ENCODE measurements at places on chromosomes 1 and 21.
A peak's percentile ranks its signal among the peaks of the same experiment; 100 is the strongest.

DNA sequence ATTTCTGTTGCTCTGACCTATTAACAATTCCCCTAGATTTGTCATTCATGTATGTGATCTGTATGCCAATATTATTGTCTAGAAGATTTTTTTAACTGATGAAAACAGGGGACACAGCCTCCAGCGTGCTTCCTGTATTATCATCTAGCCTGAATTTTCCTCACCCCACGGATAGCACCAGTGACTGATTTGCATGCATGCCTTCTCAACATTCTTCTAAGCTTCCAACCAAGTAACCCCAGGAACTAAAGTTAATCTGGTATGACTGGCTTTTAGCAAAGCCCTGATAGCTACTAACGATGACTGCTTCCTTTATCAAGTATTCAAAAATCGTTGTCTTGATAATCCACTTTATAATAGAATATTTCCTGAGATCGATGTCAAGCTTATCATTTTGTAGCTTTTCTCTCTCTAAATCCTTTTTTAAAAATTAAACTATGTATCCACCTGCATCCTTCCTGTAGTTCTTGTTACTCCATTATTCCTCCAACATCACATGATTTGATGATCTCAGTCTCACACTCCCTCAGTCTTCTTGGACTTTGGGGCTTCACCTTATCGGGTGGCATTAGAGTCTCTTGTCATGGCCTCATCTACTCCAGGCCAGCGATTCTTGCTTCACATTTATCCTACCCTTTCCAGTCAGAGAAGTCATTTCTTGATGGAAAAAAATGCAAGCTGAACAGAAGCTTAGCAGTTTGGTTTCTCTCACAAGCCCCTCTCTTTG lies 19.0 kb downstream of the BCAR3 start:
- peak; percentile 14 for DNase-seq

DNA sequence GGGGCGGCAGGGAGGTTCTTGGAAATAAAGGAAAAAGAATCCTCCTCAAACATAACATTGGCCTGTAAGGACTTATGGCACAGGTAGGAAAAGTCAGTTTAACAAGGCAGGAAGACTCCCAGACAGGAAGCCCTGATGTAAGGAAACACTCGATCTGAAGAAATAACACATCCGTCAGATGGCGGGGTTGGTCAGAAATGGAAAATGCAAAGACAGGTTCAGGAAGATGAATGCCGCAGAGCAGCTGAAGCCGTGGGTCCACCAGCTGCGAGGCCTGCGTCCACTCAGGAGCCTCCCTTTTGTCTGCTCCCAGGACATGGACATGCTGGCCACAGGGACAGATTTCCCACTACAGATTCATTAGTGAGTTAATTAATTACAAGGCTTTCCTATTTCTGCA lies 3.8 kb downstream of the RSPH1 start:
- no peak for DNase-seq

- no peak for DNase-seq
Measured at GRCh38 chr1:49106445-49106844, 329.8 kb upstream of the BEND5 start.

GRCh38 chr1:244874974-244875579 lies 10.7 kb upstream of the HNRNPU start:
- no peak for DNase-seq

DNA sequence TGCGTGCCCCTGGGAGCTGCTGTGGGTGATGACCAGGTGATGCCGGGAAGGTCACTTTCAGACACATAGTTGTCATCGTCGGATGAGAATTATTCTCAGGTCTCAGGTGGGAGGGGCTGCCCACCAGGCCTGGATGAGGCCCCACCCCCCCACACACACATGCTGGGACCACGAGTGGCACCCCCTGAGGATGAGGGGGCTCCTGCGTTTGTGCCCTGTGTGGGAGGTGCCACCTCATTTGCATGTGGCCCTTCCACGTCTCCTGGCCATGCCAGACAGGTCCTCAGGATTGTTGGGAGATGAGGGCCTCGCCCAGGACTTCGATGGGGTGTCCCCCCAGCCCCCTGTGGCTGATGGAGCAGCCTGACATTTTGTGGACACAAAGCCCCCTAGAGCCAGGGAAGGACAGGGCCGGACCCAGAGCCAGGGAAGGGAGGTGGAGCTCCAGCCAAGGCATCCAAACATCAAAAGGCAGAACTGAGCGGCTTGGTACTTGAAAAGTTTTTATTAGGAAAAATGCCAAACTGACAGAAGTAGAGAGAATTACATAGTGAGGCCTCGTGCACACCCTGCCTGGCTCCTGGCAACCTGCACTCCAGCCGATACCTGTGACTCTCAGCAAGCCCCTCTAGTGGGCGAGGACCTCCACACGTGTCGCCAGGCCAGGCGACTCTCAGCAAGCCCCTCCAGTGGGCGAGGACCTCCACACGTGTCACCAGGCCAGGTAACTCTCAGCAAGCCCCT lies 55.7 kb downstream of the PRKCZ start:
- no peak for DNase-seq

GRCh38 chr1:184990204-184990603 lies 15.9 kb upstream of the NIBAN1 start:
- DNase-seq = no peak

GRCh38 chr1:32769524-32770220 lies 47.5 kb downstream of the YARS1 start:
- DNase-seq = no peak

- DNase-seq = no peak
Measured at GRCh38 chr1:110088739-110089316, 18.4 kb upstream of the ALX3 start.

- DNase-seq = no peak
Measured at GRCh38 chr1:165988817-165989216, 161.4 kb downstream of the UCK2 start.

DNA sequence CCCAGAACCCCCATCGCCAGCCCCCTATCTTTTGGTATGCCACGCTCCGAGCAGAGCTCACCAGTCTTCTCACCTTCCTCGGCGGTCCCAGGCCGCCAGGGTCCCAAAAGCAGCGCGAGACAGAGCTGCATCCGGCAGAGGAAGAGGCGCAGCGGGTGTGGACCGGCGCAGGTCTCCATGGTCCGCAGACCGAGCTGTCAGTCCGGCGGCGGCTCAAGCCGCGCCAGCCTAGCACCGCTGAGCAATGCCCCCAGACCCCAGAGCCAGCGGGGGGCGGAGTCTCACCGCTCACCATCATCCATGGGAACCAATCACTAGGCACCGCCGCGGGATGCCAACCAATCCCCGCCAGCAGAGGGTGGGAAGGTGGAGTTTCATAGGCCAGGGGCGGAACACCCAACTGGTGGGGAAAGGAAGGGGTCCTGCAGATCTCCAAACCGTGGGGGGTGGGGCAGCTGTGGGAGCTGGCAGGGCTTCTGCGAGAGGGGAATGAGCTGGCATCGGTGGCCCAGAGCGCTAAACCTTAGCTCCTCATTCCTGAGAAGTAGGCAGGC lies at the start of gene EPHA10:
EPHA10 (minus strand) TSS at position 233 of the 554 bp plus-strand sequence; CDS start at position 179, 54 bp downstream.
- DNase-seq = no peak

- DNase-seq = no peak
Measured at GRCh38 chr1:161946071-161946987, 77.3 kb downstream of the OLFML2B start.

DNA sequence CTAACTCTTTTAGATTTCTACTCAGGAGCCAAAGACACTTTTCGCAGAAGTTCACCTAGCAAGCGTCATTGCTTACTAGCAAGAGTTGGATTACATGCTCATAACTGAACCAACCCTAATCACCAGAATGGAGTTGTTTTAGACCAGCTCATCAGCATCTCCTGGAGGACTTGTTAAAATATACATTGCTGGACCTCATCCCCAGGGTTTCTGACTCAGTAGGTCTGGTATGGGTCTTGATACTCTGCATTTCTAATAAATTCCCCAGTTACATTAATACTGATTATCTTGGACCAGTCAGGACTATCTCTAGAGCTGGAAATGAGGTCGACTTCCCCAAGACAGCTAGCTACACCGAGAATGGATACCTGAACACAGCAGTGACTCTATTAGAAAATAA lies 9.7 kb upstream of the PRDX6 start:
- DNase-seq = no peak

DNA sequence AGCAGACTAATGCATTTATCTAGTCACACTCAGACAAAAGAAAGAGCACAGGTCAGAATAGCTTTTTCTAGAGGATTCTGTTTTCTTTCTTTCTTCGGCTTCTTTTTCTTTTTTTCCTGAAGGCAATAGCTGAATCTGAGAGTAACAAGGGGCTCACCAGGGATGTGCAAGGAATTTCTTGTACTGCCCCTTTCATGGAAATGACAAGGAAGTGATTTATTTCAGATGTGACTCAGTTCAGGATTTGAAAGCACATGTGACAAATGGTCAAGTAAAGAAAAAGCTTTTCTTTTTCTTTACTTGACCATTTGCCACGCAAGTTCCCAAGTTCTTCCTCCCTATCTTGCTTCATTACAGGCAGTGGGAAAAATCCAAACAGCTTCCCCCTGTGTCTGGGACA lies 202.0 kb downstream of the GABPA start:
- no peak for DNase-seq

- no peak for DNase-seq
Measured at GRCh38 chr1:94299627-94300553, 62.5 kb upstream of the ARHGAP29 start.

- DNase-seq = peak; percentile 14
Measured at GRCh38 chr1:32122151-32122550, 14.3 kb downstream of the KPNA6 start.

DNA sequence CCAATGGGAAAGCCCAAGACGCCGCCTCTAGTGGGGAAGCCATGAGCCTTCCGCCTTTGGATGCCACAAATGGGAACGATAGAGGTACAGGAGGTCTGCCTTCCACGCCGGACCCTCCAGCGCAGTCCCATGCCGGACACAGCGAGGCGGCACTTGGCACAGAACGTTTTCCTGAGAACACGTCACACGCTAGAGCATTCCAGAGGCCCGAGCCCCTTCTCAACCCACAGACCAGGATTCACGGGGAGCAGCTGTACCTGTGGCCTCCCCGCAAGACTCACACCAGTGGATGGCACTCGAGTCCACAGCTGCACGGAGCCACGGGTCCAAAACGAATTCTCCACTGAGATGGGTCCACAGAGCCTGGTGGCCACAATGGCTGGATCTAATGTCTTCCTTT lies 31.5 kb upstream of the RIPK4 start:
- DNase-seq = no peak

GRCh38 chr21:28152732-28153131 lies 839.9 kb downstream of the LTN1 start:
- no peak for DNase-seq

DNA sequence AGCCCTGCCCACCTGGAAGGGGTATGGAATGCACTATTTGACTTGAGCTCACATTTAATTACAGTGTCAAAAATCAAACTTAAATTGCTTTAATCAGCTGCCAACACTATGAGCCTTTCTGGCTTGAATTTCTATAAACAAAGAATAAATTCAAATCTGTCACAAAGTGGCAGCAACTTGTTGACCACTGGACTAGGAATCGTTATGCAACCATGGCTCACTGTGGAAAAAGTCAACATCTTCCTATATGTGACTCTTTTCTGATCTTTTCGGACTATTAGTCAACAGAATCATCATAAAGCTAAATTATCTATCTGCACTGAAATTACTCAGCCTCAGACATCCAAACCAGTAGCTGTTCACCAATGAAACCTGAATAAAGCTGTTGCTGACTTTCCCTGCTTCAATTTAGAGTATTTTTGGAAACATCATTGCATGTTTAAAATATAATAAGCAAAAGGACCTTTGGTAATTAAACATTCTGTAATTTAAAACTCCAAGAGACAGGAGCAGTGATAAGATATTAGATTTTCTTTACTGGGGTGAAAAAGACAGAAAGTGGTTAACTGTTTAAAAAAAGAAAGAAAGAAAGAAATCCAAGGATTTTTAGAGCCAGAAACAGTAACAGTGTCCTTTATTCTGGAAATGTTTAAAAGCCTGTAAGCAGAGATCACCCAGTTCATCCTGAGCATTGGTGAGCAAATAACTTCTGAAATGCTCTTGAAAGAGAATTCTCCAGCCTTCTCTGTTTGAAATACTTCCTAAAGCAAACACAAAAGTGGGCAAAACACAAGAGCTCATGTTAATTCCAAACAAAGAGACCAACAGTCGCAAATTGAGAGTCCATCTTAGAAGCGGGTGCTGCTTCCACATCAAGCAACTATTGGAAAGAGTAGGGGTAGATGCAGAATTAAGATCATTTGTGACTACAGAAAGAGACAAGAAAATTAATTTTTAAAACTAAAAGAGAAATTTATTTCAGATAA lies 26.2 kb upstream of the ERG start:
- no peak for DNase-seq

DNA sequence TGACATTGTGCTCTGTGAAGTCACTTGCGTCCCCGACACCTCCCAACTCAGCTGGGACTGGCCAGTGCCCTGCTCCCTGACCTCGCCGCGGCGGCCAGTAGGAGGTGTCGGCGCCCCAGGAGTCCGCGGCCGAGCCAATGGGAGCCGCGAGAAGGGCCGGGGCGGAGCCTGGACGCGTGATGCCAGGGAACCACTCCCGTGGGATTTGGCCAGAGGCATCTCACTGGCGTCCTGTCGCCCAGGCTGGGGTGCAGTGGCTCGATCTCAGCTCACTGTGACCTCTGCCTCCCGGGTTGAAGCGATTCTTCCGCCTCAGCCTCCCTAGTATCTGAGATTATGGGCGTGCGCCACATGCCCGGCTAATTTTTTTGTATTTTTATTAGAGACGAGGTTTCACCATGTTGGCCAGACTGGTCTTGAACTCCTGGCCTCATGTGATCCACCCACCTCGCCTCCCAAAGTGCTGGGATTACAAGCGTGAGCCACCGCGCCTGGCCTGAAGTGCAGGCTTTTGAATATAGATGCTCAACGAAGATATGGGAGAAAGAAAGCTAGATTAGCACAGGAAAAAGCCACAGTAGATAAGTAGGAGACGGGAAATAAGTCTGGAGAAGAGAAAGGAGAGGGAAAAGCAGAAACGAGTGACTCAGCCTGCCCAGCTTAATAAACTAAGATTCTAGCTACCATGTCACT lies 38.0 kb downstream of the ZBTB8OS start:
- DNase-seq = peak; percentile 92

DNA sequence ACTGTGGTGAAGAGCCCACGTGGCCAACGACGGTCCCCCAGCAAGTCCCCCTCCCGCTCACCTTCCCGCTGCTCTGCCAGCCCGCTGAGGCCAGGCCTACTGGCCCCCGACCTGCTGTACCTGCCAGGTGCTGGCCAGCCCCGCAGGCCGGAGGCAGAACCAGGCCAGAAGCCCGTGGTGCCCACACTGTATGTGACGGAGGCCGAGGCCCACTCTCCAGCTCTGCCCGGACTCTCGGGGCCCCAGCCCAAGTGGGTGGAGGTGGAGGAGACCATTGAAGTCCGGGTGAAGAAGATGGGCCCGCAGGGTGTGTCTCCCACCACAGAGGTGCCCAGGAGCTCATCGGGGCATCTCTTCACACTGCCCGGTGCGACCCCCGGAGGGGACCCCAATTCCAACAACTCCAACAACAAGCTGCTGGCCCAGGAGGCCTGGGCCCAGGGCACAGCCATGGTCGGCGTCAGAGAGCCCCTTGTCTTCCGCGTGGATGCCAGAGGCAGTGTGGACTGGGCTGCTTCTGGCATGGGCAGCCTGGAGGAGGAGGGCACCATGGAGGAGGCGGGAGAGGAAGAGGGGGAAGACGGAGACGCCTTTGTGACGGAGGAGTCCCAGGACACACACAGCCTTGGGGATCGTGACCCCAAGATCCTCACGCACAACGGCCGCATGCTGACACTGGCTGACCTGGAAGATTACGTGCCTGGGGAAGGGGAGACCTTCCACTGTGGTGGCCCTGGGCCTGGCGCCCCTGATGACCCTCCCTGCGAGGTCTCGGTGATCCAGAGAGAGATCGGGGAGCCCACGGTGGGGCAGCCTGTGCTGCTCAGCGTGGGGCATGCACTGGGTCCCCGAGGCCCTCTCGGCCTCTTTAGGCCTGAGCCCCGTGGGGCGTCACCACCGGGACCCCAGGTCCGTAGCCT lies 46.8 kb downstream of the TRIM11 start:
- DNase-seq = no peak
